ENCODE measurements at places on chromosomes 16 and 17.

- peaks cover 39% of the 10 kb centered on the region for H3K27me3 ChIP-seq
- H3K27ac ChIP-seq, result no peak overlapping the region
- no peak overlapping the region for H3K4me3 ChIP-seq
- no peak for DNase-seq
Measured at GRCh38 chr17:77734371-77735080, 224.0 kb upstream of the TNRC6C start.

DNA sequence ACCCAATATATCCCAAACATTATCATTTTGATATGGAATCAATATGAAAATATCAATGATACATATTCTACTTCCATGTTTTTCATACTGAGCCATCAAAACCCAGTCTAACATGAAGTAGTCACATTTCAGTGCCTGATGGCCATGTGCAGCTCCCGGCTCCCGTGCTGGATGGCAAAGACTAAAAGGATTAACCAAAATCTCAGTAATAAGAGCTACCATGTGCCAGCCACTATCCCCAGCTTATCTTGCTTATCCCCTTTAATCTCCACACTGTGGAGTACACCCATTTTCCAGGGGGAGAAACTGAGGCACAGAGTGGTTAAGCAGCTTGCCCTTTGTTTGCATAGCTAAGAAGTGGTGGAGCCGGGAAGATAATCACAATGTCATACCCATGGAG is 9.2 kb downstream of the CD300LG start:
- no peaks in the 10 kb centered on the region for H3K27me3 ChIP-seq
- no peak for DNase-seq
- H3K4me3 ChIP-seq, result no peak overlapping the region
- no peaks in the 10 kb centered on the region for H3K36me3 ChIP-seq
- H3K27ac ChIP-seq, result no peak overlapping the region
- no peaks in the 10 kb centered on the region for H3K4me1 ChIP-seq

DNA sequence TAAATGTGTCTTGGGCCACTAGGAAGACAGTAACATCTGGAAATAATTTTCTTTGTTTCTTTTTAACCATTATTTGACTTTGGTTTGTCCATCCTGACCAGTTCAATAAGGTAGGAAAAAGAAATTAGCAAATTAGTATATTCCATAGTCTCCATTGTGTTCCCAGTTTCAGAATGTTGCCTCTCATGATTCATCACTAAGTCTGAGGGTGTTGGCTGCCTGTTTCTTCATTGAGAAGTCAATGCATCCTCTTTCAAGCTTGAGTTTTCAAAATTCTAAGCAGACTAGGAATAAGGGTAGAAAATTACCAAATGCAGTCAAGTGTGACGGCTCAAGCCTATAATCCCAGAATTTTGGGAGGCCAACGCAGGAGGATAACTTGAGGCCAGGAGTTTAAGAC is 41.9 kb downstream of the ZFHX3 start:
- H3K27me3 ChIP-seq, result peaks cover 3% of the 10 kb centered on the region
- no peak overlapping the region for H3K4me3 ChIP-seq
- DNase-seq, result no peak
- no peaks in the 10 kb centered on the region for H3K4me1 ChIP-seq
- no peak overlapping the region for H3K27ac ChIP-seq
- H3K36me3 ChIP-seq, result no peaks in the 10 kb centered on the region

- peak overlapping the region; percentile 97 for H3K4me3 ChIP-seq
- H3K27ac ChIP-seq, result peak overlapping the region; percentile 95
- no peaks in the 10 kb centered on the region for H3K27me3 ChIP-seq
- H3K36me3 ChIP-seq, result peaks cover 43% of the 10 kb centered on the region
Measured at GRCh38 chr16:29662000-29662728, 883 bp upstream of the SPN start.

- peaks cover 14% of the 10 kb centered on the region for H3K27me3 ChIP-seq
- H3K4me3 ChIP-seq, result no peak overlapping the region
- no peaks in the 10 kb centered on the region for H3K36me3 ChIP-seq
- H3K4me1 ChIP-seq, result no peaks in the 10 kb centered on the region
- no peak for DNase-seq
Measured at GRCh38 chr16:31224092-31224955, 7.4 kb upstream of the PYDC1 start.

GRCh38 chr16:54040480-54040879 is 246.1 kb downstream of the IRX3 start:
- H3K36me3 ChIP-seq, result peaks cover 3% of the 10 kb centered on the region
- H3K4me3 ChIP-seq, result no peak overlapping the region
- no peaks in the 10 kb centered on the region for H3K27me3 ChIP-seq
- no peak overlapping the region for H3K27ac ChIP-seq

- H3K27ac ChIP-seq, result peak overlapping the region; percentile 95
- peak; percentile 82 for DNase-seq
- peaks cover 2% of the 10 kb centered on the region for H3K36me3 ChIP-seq
Measured at GRCh38 chr17:27471321-27472269, 15.3 kb downstream of the KSR1 start.

DNA sequence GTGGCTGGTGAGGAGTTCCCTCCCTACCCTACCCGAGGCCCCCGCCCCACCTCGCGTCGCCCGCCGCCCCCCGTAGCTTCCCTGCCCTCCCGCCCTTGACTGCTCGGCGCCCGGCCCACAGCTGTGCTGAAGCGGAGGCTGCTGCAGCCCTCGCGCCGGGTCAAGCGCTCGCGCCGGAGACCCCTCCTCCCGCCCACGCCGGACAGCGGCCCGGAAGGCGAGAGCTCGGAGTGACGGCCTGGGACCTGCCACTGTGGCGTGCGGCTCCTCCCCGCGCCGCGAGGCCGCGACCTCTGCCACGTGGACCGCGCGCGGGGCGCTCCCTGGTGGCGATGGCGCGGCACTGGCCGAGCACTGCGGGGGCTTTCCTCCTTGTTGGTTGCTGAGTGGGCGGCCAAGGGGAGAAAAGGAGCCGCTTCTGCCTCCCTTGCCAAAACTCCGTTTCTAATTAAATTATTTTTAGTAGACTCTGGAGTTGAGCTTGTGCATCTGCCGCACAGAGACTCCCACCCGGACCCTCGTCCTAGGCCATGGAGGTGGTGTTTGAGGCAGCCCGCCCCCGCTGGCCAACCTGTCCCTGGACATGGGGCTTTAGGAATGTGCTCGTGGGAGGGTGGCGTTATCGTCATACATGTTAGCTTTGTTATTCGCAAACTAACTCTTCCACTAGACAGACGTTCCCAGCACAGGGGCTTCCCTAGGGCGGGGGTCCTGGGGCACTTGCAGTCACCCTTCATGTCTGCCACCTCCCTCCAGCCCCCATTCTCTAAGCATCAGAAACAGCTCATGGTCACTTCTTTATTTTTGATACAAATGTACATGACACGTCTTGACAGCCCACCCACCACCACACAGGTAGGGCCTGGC is 4.4 kb downstream of the TP53I13 start:
- H3K27ac ChIP-seq, result no peak overlapping the region
- peak; percentile 57 for DNase-seq
- no peaks in the 10 kb centered on the region for H3K27me3 ChIP-seq
- H3K36me3 ChIP-seq, result peaks cover 25% of the 10 kb centered on the region
- H3K4me3 ChIP-seq, result no peak overlapping the region
- H3K4me1 ChIP-seq, result peaks cover 15% of the 10 kb centered on the region

GRCh38 chr16:79261481-79261940 is 339.0 kb downstream of the MAF start:
- H3K4me1 ChIP-seq, result peaks cover 37% of the 10 kb centered on the region
- no peak overlapping the region for H3K4me3 ChIP-seq
- peaks cover 2% of the 10 kb centered on the region for H3K36me3 ChIP-seq
- peak; percentile 33 for DNase-seq

GRCh38 chr17:17041018-17041521 is 1.2 kb upstream of the MPRIP start:
- peaks cover 3% of the 10 kb centered on the region for H3K36me3 ChIP-seq
- DNase-seq, result no peak
- H3K27me3 ChIP-seq, result no peaks in the 10 kb centered on the region

DNA sequence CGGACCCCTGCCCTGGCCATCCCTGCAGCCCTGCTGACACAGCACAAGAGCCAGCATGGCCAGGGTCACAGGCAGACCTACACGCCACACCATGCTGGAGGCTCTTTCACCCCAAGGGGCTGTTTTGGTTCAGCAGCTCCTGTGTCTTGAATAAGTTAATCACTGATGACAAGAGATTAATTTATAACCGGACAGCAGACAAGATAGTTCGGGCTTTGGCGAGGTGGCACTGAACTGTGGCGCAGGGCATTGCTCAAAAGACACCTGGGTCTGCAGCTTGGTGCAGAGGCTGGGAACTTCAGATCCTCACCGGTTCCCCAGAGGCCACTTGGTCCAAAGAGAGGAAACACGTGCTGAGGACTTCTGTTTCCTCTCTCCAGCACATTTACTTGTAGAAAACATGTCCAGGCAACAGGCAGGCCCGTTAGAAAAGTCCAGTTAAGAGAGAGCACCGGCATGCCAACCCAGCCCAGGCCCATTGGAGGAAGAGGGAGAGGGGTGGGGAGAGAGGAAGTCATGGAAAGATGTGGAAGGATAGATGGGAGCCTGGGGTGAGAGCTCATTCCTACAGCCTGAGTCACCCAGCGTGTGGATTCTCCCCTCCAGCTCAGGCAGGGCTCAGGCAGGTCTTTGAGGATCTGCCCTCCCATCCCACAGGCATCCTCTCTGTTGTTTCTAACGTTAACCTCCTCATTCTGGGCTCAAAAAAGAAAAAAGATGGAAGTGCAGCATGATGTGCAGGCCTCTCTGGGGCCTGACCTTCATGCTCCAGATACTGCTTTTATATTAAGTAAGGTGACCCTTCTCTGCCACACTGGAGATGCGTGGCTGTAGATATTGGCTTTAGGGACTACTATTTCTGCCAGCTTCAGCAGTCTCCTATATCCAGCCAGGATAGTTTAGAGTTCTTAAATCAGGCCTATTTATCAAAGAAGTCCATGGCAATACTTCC is 80.0 kb upstream of the HNF1B start:
- H3K27ac ChIP-seq, result no peak overlapping the region
- H3K27me3 ChIP-seq, result peaks cover 2% of the 10 kb centered on the region
- no peak for DNase-seq
- peaks cover 32% of the 10 kb centered on the region for H3K4me1 ChIP-seq
- H3K36me3 ChIP-seq, result peaks cover 2% of the 10 kb centered on the region

GRCh38 chr17:21010705-21011596 is 31.9 kb downstream of the USP22 start:
- no peaks in the 10 kb centered on the region for H3K27me3 ChIP-seq
- no peak for DNase-seq
- no peaks in the 10 kb centered on the region for H3K4me1 ChIP-seq
- no peak overlapping the region for H3K4me3 ChIP-seq

GRCh38 chr17:82281076-82281475 is 7.6 kb upstream of the CSNK1D start:
- no peak overlapping the region for H3K27ac ChIP-seq
- no peaks in the 10 kb centered on the region for H3K27me3 ChIP-seq
- no peak overlapping the region for H3K4me3 ChIP-seq
